Left lung (tissue), 14 donors: ENCODE measurements at places on chromosomes 5 and 9.

- no peak for DNase-seq
Observed at GRCh38 chr9:90988318-90988717, 186.7 kb downstream of the SYK start.

GRCh38 chr5:145750199-145750598 lies 84.9 kb downstream of the PRELID2 start:
- DNase-seq = no peak

- peak; percentile 95 for DNase-seq
Observed at GRCh38 chr9:93119953-93120845, 13.9 kb downstream of the NINJ1 start.

GRCh38 chr5:149886060-149886459 lies 58.5 kb downstream of the PDE6A start:
- no peak for DNase-seq

DNA sequence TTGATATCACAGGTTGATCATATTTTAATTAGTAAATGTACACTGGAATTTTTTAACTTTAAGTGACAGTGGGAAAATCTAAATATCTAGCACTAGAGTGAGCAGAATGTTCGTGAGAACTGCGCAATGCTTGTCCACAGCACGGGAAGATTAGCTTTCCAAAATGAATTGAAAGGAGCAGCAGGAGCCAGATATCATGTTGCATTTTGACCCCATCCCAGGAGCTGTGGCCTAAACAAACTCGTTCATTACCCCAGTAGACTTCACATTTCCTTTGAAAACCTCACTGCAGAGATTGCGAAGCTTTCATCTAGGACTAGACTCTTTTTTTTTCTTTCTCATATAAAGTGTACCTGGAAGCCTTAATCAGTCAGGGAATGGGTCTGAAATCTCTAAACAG lies 525.8 kb downstream of the CTNND2 start:
- DNase-seq = no peak

DNA sequence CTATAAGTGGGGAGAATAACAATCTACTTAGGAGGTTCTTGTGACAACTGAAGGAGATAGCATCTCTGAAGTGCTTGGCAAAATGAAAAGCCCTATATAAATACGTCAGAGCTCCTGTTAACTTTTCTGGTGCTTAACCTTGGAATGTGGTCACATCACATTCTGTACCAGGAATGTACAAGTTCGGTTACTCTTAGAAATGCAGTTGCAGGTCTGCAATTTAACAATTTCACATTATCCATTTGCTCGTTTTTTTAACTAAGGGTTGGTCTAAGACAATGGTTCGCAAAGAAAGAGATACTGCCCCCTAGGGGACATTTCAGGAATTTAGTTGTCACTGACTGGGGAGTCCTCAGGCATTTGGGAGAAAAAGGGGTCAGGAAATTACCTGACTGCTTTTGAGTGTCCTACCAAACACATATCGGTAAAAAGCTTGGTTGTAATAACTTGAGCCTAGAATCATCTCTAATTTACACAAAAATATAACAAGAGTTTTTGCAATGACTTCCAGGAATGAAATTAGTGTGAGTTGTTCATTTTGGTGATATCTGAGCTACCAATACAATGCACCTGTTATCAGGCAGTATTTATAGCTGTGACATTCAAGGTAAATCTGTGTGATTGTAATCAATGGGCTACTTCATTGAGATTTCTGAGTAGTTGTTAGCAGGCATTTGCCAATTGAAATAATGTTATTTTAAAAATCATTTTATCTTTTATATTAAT lies 5.4 kb upstream of the HBEGF start:
- DNase-seq = no peak

GRCh38 chr9:105278751-105279150 lies 34.3 kb downstream of the SLC44A1 start:
- DNase-seq = no peak

GRCh38 chr9:104961238-104961637 lies 33.3 kb upstream of the ABCA1 start:
- no peak for DNase-seq

DNA sequence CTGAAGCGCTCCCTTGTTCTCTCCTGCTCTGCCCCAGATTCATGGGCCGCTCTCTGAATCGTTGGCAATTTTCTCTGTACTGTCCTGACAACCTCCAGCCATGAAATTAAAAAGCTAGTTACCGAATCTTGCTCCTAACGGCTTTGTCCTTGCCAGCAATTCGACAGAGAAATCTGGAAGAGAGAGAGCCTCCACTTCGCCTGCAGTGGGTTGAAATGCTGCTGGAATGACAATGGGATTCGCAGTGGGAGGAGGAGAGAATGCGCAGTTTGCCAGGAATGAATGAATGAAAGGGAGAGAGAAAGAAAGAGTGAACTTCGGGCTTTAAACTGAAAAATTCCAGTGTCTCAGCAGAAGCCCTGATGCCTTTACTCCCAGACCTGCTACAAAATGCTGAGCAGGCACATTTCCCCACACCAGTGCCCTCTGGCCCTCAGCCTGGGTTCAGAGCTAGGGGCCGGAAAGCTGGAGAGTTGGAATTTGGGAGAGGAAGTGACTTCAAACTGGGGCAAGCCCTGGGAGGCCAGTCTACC lies 11.5 kb upstream of the BOD1 start:
- DNase-seq = no peak

- no peak for DNase-seq
Observed at GRCh38 chr9:92325991-92326500, 293 bp downstream of the CENPP start.

DNA sequence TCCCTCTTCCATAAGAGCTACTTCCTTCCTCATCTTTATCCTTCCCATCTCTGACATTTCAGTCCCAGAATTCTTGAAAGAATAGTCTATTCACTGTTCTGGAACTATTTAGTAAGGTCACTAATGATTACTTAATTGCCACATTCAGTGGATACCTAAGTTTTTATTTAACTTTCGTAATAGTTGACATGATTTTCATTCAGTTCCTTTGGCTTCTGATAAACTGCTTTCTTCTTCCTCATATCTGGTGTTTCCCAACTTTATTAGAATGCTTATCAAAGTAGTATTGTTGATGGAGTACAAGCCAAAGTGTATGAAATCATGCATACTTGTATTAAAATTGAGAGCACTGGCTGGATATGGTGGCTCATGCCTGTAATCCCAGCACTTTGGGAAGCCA lies 10.8 kb downstream of the UBE2D2 start:
- no peak for DNase-seq
